ENCODE measurements at places on chromosomes 3 and 15. TPM values are rescaled to one million over a fixed set of nuclear protein-coding genes. Genes with fewer than 3 reads are reported as not detected.

GRCh38 chr15:39605146-39605545, 24.3 kb downstream of the THBS1 start:
- DNase-seq: no peak

DNA sequence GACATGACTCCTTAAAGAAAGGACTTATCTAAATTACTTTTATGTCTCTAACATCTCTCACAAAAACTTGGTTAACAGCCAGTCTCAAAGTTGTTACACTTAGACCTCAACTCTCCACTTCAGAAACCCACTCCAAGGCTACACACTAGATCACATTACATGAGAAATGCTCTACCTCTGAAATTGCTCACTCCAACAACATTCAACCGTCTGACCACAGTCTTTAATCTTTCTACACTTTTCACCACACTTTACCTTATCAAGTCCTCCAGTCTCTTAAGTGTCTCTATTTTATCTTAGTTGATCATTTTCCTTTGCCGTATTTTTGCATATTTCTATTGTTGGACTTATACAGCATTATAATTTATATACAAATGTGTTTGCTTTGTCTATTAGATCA, 5.8 kb downstream of the SLC12A6 start:
- DNase-seq: no peak

GRCh38 chr3:196774191-196774820, 34.6 kb downstream of the PAK2 start:
- DNase-seq: no peak

- no peak for DNase-seq
Measured at GRCh38 chr15:81255315-81255957, 58.8 kb downstream of the IL16 start.

GRCh38 chr3:179072100-179072438, 460 bp upstream of the ZMAT3 start:
- DNase-seq: no peak

The PLSCR4 gene
- total RNA-seq: 7.8 TPM

- no peak for DNase-seq
Measured at GRCh38 chr3:12363397-12364195, 74.7 kb downstream of the PPARG start.

- no peak for DNase-seq
Measured at GRCh38 chr3:31659246-31659645, 126.5 kb downstream of the STT3B start.

- no peak for DNase-seq
Measured at GRCh38 chr3:82145742-82146141, 384.3 kb upstream of the GBE1 start.

DNA sequence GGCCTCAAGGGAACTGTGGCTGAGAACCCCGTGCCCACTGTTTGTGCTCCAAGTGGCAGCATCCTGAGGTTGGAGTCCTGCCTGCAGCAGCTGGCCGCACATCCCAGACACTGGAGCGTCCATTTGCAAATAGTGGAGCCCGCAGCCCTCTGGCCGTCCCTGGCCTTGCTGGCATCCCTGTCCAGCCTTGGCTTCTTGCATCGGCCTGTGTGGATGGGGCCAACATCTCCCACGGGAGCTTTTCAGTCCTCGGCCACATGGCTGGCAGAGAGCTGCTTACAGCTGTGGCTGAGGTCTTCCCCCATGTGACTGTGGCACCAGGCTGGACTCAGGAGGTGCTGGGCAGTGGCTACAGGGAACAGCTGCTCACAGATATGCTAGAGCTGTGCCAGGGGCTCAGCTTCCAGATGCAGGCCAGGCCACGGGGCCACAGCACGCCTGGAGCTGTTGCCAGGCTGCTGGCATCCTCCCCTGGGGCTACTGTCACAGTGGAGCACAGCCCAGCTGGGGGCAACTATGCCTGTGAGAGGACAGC, 71.2 kb downstream of the FAM43A start:
- DNase-seq: no peak

The GOLGA8O gene
- not detected for total RNA-seq

DNA sequence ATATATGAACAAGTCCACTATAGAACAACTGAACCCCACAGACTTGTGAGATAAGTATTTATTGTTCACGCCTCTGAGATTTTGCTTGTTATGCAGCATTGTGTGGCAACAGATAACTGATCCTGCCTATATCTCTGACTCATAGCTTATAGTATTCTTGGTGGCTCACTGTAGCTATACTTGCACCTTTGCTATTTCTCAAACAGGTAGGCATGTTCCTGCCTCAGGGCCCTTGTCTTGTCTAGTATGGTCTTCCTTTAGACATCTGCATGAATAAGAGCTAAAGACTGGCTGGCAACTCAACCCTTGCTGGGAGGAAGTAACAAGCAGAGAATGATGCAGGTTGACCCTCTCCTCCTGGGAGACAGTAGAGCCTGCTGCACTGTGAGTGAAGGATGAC, 256.1 kb downstream of the CHST2 start:
- no peak for DNase-seq

DNA sequence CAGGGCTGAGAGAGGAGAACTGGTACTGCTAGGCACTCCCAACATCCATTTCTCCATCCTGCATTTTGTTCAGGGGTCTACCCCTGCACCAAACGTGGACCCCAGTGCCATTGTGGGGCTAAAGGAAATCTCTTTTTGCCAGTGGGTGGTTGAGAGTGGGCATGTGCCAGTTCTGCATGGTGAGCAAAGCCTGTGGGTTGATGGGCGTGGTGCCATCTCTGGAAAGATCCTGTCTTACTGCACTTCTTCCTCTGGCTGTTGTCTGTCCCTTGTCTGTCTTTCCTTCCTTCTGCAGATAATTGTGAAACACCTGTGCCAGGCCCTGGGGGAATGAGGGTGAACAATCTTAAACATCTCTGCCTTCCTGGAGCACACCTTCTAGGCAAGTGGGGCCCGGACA, 1.4 kb upstream of the RARRES1 start:
- DNase-seq: no peak

DNA sequence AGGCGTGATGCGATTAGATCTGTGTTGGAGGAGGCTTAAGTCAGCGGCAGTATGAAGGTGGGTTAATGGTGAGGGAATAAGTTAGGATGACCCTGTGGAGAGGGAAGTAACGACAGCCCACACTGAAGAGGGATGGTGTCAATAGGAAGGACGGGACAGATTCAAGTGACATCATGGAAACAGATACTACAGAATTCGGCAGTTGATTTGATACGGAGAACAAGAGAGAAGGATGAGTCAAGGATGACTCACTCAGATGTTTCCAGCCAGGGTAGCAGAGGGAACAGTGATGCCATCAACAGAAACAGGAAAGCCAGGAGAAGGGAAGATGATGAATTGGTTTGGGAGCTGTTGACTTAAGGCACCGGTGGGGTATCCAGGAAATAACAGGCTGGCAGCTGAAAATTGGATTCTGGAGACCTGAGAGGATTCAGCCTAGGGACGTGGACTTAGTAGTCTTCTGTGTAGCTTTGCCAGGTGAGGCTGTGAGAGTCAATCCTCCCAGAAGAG, 38.0 kb downstream of the SHC4 start:
- DNase-seq: peak; percentile 87

DNA sequence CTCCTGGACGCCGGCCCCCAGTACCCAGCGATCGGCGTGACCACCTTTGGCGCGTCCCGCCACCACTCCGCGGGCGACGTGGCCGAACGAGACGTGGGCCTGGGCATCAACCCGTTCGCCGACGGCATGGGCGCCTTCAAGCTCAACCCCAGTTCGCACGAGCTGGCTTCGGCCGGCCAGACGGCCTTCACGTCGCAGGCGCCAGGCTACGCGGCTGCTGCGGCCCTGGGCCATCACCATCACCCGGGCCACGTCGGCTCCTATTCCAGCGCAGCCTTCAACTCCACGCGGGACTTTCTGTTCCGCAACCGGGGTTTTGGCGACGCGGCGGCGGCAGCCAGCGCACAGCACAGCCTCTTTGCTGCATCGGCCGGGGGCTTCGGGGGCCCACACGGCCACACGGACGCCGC, 956 bp downstream of the ZIC1 start:
- no peak for DNase-seq

The GOLGA8F gene
- 0.05 TPM for total RNA-seq

DNA sequence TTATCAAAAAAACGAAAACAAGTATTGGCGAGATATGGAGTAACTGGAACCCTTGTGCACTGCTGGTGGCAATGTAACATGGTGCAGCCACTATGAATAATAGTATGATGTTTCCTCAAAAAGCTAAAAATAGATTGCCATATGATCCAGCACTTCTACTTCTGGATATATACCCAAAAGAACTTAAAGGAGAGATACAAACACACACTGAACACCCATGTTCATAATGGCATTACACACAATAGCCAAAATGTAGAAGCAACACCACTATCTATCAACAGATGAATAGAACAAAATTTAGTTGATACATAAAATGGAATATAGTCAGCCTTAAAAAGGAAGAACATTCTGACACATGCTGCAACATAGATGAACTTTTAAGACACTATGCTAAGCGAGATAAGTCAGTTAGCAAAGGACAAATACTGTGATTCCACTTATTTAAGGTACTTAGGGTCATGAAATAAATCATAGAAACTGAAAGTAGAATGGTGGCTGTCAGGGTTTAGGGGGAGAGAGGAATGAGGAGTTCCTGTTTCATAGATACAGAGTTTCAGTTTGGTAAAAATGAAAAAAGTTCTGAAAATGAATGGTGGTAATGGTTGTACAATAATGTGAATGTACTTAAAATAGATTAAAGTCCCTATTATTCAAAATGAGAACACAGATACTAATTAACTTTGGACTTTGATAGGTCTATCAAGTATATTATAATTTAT, 59.4 kb upstream of the IMPG2 start:
- DNase-seq: no peak

GRCh38 chr15:67121644-67122605, 56.5 kb downstream of the SMAD3 start:
- no peak for DNase-seq

DNA sequence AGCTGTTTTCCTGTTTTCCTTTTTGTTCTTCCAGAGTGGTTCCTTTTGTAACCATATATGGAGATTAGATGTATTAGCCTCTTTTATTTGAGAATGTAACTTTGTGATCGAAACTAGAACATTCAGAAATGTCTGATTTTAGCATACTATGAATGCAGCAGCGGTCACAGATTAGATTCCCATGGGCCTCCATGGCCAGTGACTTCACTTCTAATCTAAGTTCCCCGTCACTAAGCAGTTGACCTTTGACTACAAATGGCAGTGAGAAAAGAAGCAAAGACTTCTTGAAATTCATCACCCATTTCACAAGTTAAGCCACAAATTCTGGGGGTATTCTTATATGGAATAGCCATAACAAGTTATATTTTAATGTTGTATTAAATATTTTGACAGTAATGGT, 114.6 kb upstream of the FLNB start:
- DNase-seq: no peak

DNA sequence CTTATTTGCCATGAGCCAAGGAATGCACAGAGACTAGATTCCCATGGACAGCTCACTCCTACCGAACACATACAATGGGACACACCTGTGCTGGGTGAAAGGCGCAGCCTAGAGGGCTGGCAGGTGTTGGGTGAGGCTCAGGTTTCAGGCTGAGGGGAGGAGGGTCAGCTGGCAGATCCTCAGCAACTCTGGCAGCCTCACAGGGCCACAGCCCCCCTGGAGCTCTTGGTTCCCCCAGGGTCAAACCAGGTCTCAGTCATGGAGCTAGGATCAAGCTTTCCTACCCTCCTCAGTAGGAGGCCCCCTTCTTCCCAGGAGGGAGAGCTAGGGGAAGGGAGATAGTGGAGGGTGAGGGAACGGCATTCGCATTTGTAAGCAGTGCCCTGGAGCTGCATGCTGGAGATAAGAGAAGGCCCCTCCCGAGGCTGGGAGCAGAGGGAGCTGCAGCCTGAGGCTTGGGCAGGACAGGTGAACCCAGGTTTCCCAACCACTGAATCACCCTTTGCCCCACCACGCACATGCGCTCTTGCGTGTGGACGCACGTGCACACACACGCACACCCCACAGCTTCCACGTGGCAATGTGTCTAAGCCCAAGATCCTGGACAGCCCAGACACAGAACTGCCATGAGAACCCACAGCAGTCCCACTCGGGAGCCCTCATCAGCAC, 26.3 kb upstream of the TFRC start:
- DNase-seq: no peak

The CYP11A1 gene
- total RNA-seq: 1.3 TPM

GRCh38 chr3:132268956-132269355, 48.3 kb upstream of the ACP3 start:
- no peak for DNase-seq

DNA sequence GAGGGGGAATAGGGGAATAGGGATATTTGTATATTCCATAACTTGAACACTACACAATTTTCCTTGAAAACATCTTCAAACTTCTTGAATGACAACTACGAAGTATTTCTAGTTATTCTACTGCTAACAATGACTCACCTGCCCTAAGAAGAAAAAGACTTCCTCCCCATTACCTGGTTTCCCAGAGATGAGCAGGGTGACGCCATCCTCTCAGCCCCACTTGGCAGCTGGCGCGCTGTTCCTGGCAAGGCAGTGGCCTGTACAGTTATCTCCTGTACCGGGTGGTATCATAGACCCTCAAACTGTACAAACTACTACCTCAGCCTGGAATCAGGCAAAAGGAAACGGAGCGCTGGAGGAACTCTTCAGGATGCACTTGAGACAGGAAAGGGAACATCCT, 10.4 kb downstream of the WDR82 start:
- no peak for DNase-seq

The CLDN16 gene
- total RNA-seq: 0.08 TPM
